Uterus (tissue), 4 donors: ENCODE measurements at places on chromosomes 3 and 15. TPM values are rescaled to one million over a fixed set of nuclear protein-coding genes. Genes with fewer than 3 reads are reported as not detected.

- no peak overlapping the region for H3K4me3 ChIP-seq
- DNase-seq, result no peak
- no peak overlapping the region for H3K27ac ChIP-seq
- no peaks in the 10 kb centered on the region for H3K4me1 ChIP-seq
- no peaks in the 10 kb centered on the region for H3K27me3 ChIP-seq
These were observed 70.3 kb downstream of the LYSMD4 start for GRCh38 chr15:99662903-99663302.

GRCh38 chr3:163129287-163129686, 1632.7 kb downstream of the OTOL1 start:
- no peak overlapping the region for H3K4me3 ChIP-seq
- no peak overlapping the region for H3K27ac ChIP-seq
- no peak for DNase-seq
- H3K4me1 ChIP-seq, result no peaks in the 10 kb centered on the region
- no peaks in the 10 kb centered on the region for H3K36me3 ChIP-seq

DNA sequence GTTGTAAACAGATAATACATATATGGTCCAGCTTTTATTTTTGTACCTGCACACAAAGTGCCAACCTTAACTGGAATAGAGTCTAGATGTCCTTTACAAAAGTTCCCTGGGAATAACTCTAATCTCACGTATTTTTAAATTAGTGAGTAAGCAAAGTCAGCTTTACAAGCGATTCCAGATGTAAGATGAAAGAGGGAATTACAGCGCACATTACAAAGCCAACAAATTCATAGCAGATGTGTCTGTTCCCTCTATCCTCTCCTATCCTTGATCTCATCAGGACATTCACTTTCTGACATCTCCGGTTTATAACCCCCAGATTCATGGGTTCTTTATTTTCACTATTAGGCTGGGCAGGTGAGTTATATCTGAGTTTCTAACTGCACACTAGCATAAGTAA, 406.8 kb upstream of the ZNF385D start:
- no peaks in the 10 kb centered on the region for H3K4me1 ChIP-seq
- DNase-seq, result no peak
- no peaks in the 10 kb centered on the region for H3K36me3 ChIP-seq
- no peak overlapping the region for H3K27ac ChIP-seq
- H3K27me3 ChIP-seq, result no peaks in the 10 kb centered on the region

GRCh38 chr3:77071809-77072208, 31.9 kb downstream of the ROBO2 start:
- H3K27ac ChIP-seq, result no peak overlapping the region
- no peak for DNase-seq
- H3K27me3 ChIP-seq, result no peaks in the 10 kb centered on the region
- H3K36me3 ChIP-seq, result no peaks in the 10 kb centered on the region
- H3K4me3 ChIP-seq, result no peak overlapping the region

DNA sequence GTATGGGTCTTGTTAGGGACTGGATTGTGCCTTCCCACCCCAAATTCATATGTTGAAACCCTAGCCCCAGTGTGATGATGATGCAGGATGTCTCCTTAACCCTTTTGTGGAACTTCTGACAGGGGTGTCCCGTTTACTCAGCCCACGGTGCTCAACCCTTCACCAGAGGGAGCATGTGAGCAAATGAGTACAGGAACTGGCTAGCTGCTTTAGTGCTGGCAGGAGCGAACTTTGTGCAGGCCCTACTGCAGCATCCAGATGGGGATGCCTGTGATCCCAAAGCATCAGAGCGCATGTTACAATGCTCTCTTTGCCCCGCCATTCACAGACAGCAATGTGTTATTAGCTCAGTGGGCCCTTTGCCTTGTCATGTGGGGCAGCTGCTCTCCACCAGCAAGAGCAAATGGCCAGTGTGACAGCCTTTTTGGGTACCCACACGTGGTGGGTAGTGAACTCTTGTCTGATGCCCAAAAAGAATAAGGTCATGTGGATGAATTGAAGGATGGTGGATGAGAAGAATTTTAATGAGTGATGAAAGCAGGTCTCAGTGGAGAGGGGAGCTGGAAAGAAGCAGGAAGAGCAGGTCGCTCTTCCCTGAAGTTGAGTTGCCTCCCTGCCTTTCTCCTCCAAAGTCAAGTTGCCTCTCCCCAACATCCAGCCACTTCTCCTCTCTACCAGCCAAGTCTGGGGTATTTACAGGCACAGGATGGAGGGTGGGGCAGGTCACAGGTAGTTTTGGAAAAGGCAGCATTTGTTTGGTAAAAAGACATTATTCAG, 63.3 kb upstream of the STRIT1 start:
- H3K4me3 ChIP-seq, result no peak overlapping the region
- DNase-seq, result no peak
- no peaks in the 10 kb centered on the region for H3K4me1 ChIP-seq
- no peaks in the 10 kb centered on the region for H3K36me3 ChIP-seq
- H3K27ac ChIP-seq, result no peak overlapping the region
- H3K27me3 ChIP-seq, result no peaks in the 10 kb centered on the region

DNA sequence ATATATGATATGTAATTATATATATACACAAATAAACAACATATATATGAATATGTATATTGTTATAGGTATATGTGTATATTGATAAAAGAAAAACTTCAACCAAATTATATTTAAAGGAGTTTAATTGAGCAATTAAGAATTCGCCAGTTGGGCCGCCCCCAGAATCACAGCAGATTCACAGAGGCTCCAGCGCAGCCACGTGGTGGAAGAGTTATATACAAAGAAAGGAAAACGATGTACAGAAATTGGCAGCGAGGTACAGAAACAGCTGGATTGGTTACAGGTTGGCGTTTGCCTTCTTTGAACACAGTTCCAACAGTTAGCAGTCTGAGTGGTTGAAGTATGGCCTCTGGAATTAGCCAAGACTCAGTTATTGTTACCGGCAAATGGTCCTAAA, 137.3 kb upstream of the SLC24A5 start:
- H3K27ac ChIP-seq, result no peak overlapping the region
- DNase-seq, result no peak
- no peaks in the 10 kb centered on the region for H3K27me3 ChIP-seq
- no peaks in the 10 kb centered on the region for H3K36me3 ChIP-seq

- H3K4me1 ChIP-seq, result no peaks in the 10 kb centered on the region
- DNase-seq, result no peak
- no peak overlapping the region for H3K27ac ChIP-seq
- no peaks in the 10 kb centered on the region for H3K36me3 ChIP-seq
- H3K27me3 ChIP-seq, result no peaks in the 10 kb centered on the region
- H3K4me3 ChIP-seq, result no peak overlapping the region
These were observed 57.7 kb downstream of the DNAJB8 start for GRCh38 chr3:128408693-128409623.

GRCh38 chr15:70284438-70285214, 186.9 kb upstream of the TLE3 start:
- no peaks in the 10 kb centered on the region for H3K4me1 ChIP-seq
- H3K27ac ChIP-seq, result no peak overlapping the region
- H3K36me3 ChIP-seq, result no peaks in the 10 kb centered on the region

MOBP gene
- total RNA-seq, result not detected

- no peak overlapping the region for H3K27ac ChIP-seq
- H3K27me3 ChIP-seq, result no peaks in the 10 kb centered on the region
- no peaks in the 10 kb centered on the region for H3K4me1 ChIP-seq
These were observed 95.9 kb upstream of the PRR20G start for GRCh38 chr3:127383656-127384179.

GRCh38 chr15:95987886-95988573, 342.5 kb upstream of the NR2F2 start:
- H3K27me3 ChIP-seq, result no peaks in the 10 kb centered on the region
- H3K4me3 ChIP-seq, result no peak overlapping the region

ANKRD34C gene
- total RNA-seq, result not detected

- H3K36me3 ChIP-seq, result no peaks in the 10 kb centered on the region
- no peak overlapping the region for H3K27ac ChIP-seq
- no peaks in the 10 kb centered on the region for H3K4me1 ChIP-seq
- no peak for DNase-seq
- H3K4me3 ChIP-seq, result no peak overlapping the region
These were observed 51.8 kb downstream of the ATP2B2 start for GRCh38 chr3:10453431-10454163.

DNA sequence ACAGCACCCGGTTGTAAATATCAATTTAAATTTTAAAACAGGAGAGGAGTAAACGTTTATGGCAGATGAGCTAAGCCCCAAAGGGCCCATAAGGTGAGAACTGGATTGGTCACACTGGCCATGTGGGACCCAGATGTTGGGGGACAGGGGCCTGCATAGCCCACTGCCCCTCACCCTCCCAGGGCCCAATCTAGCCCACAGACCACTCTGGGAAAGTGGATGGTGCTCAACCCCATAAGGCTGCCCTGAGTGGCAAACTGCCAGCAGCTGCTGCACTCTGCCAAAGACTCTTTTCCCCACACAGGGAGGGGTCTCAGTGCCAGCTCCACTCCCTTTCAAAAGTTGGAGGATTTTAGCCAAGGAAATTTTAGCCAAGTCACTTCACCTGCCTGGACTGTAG, 42.5 kb downstream of the CCDC12 start:
- no peak for DNase-seq
- peaks cover 14% of the 10 kb centered on the region for H3K4me1 ChIP-seq
- H3K27me3 ChIP-seq, result no peaks in the 10 kb centered on the region

CCR1 gene
- total RNA-seq, result 5.0 TPM

- H3K27ac ChIP-seq, result no peak overlapping the region
- no peaks in the 10 kb centered on the region for H3K36me3 ChIP-seq
- H3K4me1 ChIP-seq, result no peaks in the 10 kb centered on the region
- H3K4me3 ChIP-seq, result no peak overlapping the region
- DNase-seq, result no peak
These were observed 58.6 kb upstream of the SLC6A1 start for GRCh38 chr3:10933805-10934481.

- H3K27ac ChIP-seq, result peak overlapping the region; percentile 81
- no peaks in the 10 kb centered on the region for H3K4me1 ChIP-seq
- H3K36me3 ChIP-seq, result no peaks in the 10 kb centered on the region
- H3K27me3 ChIP-seq, result no peaks in the 10 kb centered on the region
- peak overlapping the region; percentile 82 for H3K4me3 ChIP-seq
- DNase-seq, result no peak
These were observed 1.9 kb downstream of the TKT start for GRCh38 chr3:53253707-53254508.

GRCh38 chr3:59540696-59541095, 490.9 kb upstream of the CFAP20DC start:
- H3K27ac ChIP-seq, result no peak overlapping the region
- no peak for DNase-seq
- no peaks in the 10 kb centered on the region for H3K4me1 ChIP-seq
- H3K27me3 ChIP-seq, result no peaks in the 10 kb centered on the region
- no peaks in the 10 kb centered on the region for H3K36me3 ChIP-seq
- H3K4me3 ChIP-seq, result no peak overlapping the region

DNA sequence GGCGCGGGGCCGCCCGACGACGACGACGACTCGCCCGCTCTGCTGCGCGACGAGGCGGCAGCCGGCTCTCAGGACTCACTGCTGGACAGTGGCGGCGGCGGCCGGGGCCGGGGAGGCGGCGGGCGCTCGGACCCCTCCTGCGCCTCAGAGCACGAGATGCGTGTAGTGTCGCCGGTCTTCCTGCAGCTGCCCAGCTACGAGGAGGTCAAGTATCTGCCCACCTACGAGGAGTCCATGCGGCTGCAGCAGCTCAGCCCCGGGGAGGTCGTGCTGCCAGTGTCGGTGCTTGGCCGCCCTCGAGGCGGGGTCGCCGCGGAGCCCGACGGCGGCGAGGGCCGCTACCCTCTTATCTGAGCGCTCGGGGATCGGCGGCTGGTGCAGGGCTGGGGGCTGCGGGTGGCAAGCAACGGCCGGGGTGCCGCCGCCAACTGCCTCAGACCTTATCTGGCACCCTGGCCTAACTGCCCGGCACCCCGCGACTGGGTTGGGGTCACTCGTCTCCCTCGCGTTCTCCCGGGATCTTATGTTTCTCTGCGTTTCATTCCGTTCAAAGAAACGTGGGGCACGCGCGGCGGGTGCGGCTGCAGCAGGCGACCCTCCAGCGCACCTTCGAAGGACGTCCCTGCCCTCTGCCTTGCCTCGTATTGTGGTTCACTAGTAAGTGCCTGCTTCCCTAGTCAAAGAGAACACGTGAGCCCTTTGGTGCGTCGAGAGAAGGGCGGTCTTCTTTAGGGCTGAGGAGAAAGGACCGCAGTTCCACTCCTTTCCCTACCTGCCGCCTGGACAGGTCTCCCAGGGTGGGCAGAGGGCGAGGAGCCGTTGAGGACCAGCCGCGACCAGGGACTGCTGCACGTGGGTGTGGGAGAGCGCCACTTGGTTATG, 1.0 kb downstream of the C3orf80 start:
- no peak overlapping the region for H3K27ac ChIP-seq
- peak overlapping the region; percentile 5 for H3K4me3 ChIP-seq
- peaks cover 13% of the 10 kb centered on the region for H3K27me3 ChIP-seq
- H3K4me1 ChIP-seq, result no peaks in the 10 kb centered on the region
